ENCODE measurements at places on chromosomes 2 and 18. TPM values are rescaled to one million over a fixed set of nuclear protein-coding genes. Genes with fewer than 3 reads are reported as not detected.
A peak's percentile ranks its signal among the peaks of the same experiment; 100 is the strongest.

The AQP12B gene
- total RNA-seq: not detected

The KRTCAP3 gene
- total RNA-seq: 2.8 TPM

The ORC4 gene
- 59.6 TPM for total RNA-seq

DNA sequence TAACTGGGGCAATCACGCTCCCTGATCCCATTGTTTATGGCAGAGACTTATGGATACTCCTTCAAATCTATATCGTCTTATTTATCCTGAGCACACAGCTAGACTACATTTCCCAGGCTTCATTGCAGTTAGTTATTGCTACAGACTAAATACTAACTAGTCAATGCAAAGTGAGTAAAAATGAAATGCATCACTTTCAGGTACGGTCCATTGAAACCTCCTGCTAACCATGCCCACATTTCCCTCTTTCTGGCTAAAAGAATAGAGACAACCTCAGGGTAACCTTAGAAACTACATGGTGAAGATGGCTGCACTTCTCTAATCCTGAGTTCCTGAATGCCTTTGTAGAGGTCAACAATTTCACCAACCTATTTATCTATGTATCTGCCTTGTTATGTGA lies 437.4 kb downstream of the EPHA4 start:
- H3K4me1 ChIP-seq: no peaks in the 10 kb centered on the region
- no peak overlapping the region for H3K4me3 ChIP-seq
- H3K27ac ChIP-seq: no peak overlapping the region
- DNase-seq: no peak
- H3K27me3 ChIP-seq: no peaks in the 10 kb centered on the region

DNA sequence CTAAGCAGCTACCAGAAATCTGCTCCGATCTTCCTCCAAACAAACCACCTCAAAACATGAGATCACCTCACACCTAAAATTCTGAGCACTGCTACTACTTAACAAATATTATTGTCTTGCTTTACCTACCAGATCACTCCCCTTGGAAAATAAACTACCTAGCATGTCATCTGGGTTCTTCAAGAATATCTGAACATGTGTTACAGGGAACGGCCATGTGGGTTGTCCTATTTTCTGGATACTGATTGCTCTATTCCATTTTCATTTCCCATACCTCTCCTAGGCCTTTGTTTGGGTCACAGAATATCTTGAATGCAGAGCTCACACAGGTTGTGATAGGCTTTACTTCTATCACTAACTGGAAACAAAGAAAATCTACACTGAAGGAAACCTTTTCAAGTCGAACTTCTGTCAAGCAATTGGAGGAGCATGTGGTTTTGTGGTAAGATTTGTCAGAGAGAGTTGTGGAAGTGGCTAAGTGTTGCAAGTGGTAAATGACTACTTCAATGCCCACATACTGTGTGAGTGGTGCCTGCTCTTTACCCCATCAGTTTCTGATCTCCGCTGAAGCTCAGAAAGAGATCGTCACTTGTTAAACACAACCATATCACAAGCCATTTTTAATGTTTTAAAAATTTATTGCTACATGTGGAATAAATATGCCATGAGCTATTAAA lies 739.1 kb upstream of the ZEB2 start:
- H3K36me3 ChIP-seq: no peaks in the 10 kb centered on the region
- no peaks in the 10 kb centered on the region for H3K4me1 ChIP-seq
- H3K27me3 ChIP-seq: no peaks in the 10 kb centered on the region
- H3K27ac ChIP-seq: no peak overlapping the region
- no peak for DNase-seq

- no peak for DNase-seq
- H3K4me3 ChIP-seq: no peak overlapping the region
- H3K27ac ChIP-seq: no peak overlapping the region
- no peaks in the 10 kb centered on the region for H3K27me3 ChIP-seq
- no peaks in the 10 kb centered on the region for H3K36me3 ChIP-seq
Observed at GRCh38 chr2:42073739-42074503, 26.1 kb downstream of the PKDCC start.

The GKN1 gene
- total RNA-seq: not detected

The DPP10 gene
- total RNA-seq: not detected

The SP5 gene
- not detected for total RNA-seq

GRCh38 chr2:96529376-96530143 lies 7.0 kb upstream of the ARID5A start:
- H3K36me3 ChIP-seq: no peaks in the 10 kb centered on the region
- peak; percentile 73 for DNase-seq

Measured in spleen (tissue), 13 donors.